ENCODE measurements at places on chromosomes 7 and 10.

DNA sequence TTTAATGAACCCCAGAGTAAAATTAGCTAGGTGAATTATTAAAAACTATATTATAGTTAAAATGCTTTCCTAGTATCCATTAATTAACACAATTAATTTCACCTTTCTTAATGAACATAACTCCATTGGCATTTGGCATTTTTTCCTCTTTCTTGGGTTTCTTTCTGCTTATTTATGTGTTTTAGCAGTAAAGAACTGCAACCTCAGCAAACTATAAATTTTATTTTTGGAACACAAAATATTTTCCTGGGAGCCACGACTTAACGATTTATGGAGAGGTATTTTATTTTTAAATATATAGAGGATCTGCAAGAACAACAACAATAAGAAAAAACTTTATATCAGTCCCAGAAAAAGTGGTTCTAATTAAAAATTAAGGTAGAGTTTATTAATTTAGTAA, 447.4 kb upstream of the ETV1 start:
- DNase-seq: no peak

GRCh38 chr10:98433881-98434732, 12.6 kb downstream of the HPS1 start:
- DNase-seq: no peak

GRCh38 chr7:12518920-12519681, 51.4 kb upstream of the SCIN start:
- peak; percentile 25 for DNase-seq

DNA sequence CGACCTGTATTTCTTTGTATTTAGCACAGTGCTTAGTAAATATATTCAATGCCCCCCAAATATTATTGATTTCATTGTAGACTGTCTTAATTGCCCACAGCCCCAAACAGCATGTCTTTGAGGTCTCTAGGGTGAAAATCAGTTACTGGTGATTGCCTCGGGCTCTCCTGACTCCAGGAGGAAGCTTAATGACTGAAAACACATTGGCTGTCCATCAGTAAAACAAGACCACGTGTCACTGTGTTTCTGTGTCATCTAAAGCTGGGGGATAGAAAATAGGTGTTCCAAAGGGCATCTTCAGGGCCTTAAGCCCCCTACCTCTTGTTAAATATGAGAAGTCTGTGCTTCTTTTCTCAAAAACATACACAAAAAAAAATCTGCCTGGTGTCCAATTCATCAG, 67.9 kb downstream of the CACNA2D1 start:
- DNase-seq: no peak

GRCh38 chr10:34292194-34292565, 522.9 kb downstream of the PARD3 start:
- no peak for DNase-seq

DNA sequence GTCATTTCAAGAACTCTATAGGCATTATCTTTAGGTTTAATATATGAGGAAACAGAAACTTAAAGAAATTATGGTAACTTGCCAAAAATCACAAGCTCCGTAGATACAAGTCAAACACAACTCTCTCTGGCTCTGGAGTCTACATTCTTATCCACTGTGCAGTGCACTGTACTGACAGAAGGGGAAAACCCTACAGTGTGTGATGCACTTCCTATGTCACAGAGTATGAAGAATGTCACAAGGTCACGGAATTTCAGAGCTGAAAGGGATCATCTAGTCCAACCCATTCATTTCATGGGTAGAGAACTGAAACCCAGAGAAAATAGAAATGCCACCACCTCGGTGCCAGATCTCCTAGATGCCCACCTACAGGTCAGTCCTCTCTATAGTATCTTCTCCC, 86.1 kb downstream of the LRRTM3 start:
- no peak for DNase-seq

- DNase-seq: peak; percentile 53
Measured at GRCh38 chr7:51160990-51161615, 155.5 kb downstream of the COBL start.

DNA sequence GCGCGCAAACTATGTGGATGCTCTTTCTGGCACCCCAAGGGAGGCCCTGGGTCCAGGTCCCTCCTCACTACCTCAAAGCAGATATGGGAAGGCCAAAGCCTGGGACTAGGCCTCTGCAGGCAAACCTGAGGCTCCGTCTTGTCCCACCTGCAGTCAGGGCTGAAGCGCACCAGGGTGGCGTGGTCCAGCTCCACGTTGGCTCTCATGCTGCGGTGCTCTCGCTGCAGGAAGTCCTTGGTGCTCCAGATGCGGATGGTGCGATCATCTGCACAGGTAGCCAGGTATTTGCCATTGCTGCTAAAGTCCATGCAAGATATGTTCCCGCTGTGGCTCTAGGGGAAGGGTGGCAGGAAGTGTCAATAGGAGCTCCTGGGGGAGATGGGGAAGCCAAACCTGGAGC, 4.6 kb downstream of the TBL2 start:
- DNase-seq: no peak

- DNase-seq: no peak
Measured at GRCh38 chr7:91504919-91505318, 240.7 kb downstream of the FZD1 start.

GRCh38 chr10:12564173-12564572, 214.8 kb downstream of the CAMK1D start:
- no peak for DNase-seq

DNA sequence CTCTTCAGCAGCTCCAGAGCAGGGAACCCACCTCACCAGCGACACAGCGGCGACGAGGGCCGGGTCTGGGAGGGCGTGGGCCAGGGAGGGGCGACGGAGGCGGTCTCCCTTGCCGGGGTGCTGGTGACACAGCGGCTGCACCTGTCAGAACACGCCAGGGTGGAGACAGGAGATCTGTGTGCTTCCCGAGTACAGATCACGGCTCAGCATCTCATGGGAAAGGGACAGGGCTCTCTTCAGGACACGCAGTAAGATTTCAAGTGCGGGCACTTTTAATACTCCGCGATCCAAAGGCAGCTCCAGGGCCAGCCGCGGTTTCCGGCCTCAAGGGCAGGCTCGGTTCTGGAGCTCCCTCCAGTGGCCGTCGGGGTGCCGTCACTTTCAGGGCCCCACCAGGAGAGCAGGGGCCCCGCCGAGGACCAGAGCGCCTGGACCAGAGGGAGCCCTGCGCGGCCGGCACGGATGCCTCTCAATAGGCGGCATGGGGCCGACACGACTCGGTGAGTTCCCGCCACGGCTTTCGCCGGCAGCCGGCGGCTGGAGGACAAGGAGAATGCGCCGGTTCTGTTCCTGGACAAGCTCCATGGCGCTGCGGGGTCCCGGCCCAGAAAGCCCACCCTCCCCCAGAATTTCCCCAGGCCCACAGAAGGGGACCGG, 21.4 kb downstream of the GPR146 start:
- DNase-seq: peak; percentile 99

DNA sequence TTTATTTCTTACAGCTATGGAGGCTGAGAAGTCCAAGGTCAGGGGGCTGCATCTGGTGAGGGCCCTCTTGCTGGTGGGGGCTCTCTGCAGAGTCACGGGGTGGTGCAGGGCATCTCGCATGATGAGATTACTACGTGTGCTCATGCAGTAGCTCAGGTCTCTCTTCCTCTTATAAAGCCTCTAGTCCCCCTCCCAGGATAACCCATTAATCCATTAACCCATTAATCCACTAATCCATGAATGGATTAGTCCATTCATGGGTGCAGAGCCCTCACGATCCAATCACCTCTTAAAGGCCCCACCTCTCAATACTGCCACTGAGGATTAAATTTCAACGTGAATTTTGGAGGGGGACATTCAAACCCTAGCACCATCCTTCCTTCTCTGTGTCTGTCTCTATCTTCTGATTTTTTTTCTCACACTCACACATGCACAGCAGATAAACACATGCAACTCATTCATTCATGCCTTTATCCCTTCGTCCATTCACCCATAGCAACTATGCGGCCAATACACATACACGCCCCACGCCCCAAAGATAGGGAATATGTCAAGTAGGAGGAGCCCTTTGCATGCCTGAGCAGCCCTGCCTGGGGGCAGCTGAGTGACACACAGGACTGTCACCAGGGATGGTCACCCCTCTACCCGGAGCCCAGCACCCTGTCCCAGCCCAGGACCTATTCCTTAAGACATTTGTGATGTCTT, 86.5 kb downstream of the C10orf105 start:
- no peak for DNase-seq

DNA sequence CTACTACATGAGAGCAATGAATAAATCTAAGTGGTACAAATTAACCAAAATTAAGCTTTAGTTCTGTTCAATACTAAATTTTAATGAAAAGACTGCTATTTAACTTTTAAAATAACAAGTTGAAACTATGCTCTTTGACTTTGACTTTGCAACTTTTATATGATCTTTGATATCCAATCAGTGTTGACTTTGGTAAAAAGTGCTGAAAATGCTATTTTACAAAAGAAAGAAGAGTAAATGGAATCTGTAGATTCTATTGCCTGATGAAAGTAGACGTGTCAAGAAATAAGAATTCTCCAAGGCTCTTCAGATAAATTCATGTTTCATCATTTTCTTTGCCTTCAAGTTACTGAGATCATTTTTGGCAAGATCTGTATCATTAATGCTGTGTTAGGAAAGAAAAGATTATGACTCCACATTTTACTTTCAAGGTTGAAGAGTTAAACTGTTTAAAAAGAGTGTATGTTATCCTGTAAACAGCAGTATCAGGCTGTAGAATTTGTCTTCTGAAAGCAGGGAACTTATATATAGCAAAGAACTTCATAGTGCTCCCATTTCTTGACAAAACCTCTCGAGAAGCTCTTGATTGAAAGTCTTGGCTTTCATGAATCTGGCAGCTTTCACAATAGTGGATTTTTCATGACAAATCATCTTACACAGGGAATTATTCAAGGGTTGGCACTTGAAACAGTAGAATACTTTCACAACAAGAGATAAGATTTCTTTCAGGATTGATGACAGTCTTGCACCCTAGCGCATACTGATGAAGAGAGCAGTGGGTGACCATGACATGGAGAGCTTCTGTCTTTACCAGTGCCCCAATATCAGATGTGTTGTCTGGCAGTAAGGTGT, 72.1 kb downstream of the PTEN start:
- no peak for DNase-seq

- no peak for DNase-seq
Measured at GRCh38 chr10:35398908-35399307, 62.6 kb downstream of the CCNY start.

DNA sequence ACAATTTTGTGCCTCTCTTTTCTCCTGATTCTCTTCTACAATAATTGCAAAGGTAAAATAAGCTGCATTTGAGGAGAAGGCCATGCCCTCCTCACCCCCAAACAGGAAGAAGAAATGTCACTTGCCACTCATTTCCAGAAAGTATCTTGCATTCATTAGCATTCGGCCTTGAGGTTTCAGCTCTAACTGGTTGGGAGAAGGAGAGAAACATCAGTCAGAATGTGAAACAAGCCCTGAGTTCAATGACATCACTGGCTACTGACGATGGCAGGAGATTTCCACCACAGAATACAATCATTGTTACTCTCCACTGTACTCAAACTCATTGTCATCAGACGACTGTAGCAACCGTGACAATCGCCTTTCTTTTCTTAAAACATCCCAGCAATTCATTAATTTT, 72.8 kb downstream of the PRKCQ start:
- DNase-seq: no peak
